AG08396 (cell line): ENCODE measurements at places on chromosomes 12 and 14.

- no peak for DNase-seq
These were observed 70.0 kb downstream of the KIF21A start for GRCh38 chr12:39372929-39373328.

GRCh38 chr14:45290547-45290946 lies 37.5 kb upstream of the MIS18BP1 start:
- no peak for DNase-seq

GRCh38 chr14:58822856-58823255 lies 185.1 kb downstream of the DACT1 start:
- DNase-seq = no peak

- DNase-seq = no peak
These were observed 21.3 kb upstream of the BCDIN3D start for GRCh38 chr12:49863946-49864797.

- no peak for DNase-seq
These were observed 35.3 kb downstream of the PRKD1 start for GRCh38 chr14:29892327-29892726.

- DNase-seq = no peak
These were observed 8.2 kb upstream of the MAX start for GRCh38 chr14:65110525-65110924.

- peak; percentile 19 for DNase-seq
These were observed 19.5 kb upstream of the CERS5 start for GRCh38 chr12:50186681-50187080.

GRCh38 chr12:10068644-10069043 lies 30.1 kb downstream of the CLEC1A start:
- no peak for DNase-seq

DNA sequence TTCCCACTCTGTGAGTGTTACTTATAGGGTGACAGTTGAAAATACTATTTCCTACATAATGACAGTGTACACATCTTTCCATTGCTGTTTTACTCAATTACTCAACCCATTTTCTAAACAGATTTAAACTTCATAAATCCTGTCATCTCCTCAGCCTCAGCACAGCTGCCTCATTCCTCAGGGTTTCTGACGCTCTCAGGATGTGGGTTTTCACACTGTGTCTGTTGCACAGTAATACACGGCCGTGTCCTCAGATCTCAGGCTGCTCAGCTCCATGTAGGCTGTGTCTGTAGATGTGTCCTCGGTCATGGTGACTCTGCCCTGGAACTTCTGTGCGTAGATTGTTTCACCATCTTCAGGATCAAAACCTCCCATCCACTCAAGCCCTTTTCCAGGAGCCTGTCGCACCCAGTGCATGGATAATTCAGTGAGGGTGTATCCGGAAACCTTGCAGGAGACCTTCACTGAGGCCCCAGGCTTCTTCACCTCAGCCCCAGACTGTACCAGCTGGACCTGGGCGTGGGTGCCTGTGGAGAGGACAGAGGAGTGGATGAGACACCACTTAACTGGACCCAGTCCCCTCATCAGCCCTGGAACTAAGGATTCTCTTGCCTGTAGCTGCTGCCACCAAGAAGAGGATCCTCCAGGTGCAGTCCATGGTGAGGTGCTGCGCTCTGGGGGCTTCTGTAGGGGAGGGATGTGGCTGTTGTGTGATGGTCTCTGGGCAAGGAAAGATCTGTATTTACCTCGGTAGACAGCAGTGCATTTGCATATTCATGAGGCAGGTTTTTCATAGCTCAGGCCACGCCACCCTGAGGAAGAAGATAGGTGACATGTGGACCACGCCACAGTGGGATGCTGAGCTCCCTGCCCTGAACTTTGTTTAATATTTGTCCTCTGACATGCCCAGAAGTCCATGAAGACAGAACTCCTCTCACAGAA lies 750.2 kb downstream of the TMEM121 start:
- no peak for DNase-seq

DNA sequence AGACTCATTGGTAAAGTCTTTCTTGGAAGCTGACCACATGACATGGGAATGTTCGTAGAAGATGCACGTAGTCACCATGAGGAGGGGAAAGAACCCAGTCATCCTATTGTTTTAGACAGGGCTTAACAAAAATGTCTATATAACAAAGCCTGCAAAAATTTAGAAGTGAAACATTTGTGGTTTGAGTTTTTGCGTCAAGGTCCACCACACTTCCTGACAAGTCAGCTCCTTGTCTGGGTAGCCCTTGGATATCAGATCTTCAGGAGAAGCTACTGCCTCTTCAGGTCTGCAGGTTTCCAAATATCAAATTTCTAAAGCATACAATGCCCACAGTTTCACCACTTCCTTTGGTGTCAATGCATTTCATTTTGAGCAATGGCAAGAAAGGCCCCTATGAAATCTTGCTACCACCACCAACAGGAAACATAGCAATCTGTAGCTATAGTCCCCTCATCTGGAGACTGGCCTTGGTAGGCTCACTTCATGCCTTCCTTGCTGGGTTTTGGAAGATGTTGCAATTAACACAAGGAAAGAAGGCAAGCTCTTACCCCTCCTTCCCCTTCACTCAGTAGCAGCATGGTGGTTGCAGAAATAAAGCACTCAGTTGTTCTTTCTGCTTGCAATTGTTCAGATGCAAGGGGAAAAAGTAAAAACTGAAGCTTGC lies 235.2 kb downstream of the PCNX1 start:
- DNase-seq = peak; percentile 61

GRCh38 chr14:37848985-37849621 lies 253.7 kb downstream of the TTC6 start:
- DNase-seq = no peak

GRCh38 chr12:52630008-52630500 lies 11.7 kb upstream of the KRT73 start:
- DNase-seq = no peak

DNA sequence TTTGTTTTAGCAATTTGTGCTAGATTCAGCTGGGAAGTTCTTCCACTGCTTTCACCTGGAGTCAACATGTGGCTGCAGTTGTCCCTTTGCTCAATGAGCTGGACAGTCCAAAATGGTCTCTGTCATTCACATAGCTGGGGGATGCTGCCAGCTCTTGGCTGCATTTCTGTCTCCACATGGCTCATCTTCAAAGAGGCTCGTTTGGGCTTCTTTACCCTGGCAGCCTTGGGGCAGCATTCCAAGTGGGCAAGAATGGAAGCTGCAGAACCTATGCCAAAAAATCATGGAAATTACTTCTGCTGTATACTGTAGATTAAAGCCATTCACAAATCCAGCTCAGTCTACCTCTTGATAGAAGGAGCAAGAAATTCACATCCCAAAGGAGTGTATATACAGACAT lies 199.1 kb downstream of the SLC5A8 start:
- DNase-seq = no peak

DNA sequence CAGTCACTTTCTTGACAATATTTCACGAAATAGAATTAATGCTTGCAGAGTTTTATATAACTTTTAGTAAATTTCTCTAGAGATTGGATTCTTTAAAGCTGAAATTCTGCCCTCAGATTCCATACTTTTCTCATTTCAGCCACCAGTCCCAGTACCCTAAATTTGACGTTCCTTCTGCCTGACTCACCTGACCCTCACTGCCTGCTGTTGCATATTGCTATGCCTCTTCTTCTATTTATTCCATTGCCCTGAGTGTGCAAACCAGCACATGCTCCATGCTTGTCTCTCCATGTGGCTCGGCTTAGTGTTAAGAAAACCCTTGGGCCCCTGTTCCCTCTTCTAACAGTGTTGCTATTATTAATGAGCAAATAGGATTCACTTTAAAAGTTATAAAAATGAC lies 533.3 kb downstream of the LRFN5 start:
- no peak for DNase-seq

DNA sequence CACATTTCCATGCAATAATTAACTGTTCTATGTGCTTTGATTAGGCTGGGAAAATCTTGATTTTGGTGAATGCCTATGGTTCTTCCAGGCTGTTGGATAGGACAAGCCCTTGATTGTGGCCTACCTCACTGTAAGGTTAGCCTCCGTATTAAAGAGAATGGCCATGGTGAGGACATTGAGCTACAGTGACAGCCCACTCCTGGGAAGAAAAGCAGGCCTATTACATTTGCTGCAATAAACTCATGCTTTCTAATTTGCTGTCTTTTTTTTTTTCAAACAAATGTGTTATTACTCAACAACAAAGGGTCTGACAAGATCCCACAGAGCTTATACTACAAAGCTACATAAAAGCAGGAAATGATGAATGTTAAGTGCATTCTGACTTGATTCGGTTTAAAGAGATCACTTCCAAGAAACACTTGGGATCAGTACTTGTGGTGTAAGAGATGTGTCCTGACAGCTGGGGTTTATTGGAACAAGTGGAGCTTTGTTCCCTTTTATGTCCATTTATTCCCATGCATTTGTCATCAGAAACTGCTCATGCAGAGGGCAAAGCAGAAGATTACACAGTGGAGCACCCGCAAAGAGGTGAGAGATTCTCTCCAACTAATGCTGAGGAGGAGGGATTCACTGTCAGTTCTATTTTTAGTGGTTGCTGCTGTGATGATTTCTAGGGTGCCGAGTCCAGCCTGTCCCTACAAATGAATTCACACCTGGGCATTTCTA lies 29.1 kb upstream of the KCNK10 start:
- no peak for DNase-seq

GRCh38 chr12:85626001-85626783 lies 210.0 kb downstream of the RASSF9 start:
- peak; percentile 7 for DNase-seq

GRCh38 chr12:116958402-116959197 lies 47.9 kb downstream of the FBXW8 start:
- DNase-seq = no peak

- no peak for DNase-seq
These were observed 33.0 kb downstream of the BHLHE41 start for GRCh38 chr12:26091822-26092221.

GRCh38 chr14:22188318-22188717 lies 400.7 kb downstream of the DAD1 start:
- DNase-seq = no peak

DNA sequence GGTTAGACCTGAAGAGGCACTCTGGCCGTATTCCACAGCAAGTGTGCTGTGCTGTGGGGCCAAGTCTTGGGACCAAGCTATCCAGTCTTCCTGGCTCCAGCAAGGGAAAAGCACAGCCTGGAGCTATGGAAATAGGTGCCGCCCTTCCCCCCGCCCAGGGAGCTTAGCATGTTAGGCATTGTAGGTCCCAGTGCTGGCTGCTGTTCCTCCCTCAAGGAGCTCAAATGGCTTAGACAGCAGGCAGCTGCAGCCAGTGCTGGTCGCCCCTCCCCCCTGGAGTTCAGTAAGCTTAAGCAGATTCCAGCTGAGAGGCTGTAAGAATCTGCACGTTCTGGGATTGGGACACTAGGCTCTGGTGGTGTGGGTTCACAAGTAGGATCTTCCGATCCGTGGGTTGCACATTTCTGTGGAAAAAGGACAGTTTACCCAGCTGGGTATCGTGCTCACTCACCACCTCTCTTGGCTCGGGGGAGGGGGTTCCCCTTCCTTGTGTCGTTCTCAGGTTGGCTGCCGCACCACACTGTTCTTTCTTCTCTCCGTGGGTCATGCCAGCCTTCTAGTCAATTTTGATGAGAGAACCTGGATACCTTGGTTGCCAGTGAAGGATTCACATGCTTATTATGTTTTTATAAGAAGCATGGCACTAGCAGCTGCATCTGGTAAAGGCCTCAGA lies 127.3 kb downstream of the CNTN1 start:
- no peak for DNase-seq

GRCh38 chr12:482061-482460 lies 22.3 kb downstream of the B4GALNT3 start:
- DNase-seq = no peak

- no peak for DNase-seq
These were observed 224.2 kb downstream of the EGLN3 start for GRCh38 chr14:33726685-33727084.

- DNase-seq = no peak
These were observed 9.5 kb upstream of the SP7 start for GRCh38 chr12:53345486-53346188.

DNA sequence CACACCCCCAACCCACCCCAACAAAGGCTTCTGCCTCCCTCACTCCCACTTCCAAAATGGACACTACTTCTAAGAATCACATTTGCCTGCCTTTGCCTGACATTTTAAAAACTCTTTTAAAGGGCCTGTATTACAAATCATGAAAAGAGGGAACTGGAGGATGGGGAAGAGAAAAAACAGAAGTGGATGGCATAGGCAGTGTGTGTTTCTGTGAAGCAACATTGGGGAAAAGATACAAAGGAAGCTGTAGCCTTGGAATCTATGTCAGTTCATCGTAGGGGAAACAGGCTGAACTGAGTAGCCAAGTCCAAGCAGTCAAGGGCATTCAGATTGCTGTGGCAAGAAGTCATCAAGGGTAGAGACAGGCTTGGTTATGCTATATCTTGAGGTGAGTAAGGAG lies 273.9 kb downstream of the BTG1 start:
- DNase-seq = no peak

DNA sequence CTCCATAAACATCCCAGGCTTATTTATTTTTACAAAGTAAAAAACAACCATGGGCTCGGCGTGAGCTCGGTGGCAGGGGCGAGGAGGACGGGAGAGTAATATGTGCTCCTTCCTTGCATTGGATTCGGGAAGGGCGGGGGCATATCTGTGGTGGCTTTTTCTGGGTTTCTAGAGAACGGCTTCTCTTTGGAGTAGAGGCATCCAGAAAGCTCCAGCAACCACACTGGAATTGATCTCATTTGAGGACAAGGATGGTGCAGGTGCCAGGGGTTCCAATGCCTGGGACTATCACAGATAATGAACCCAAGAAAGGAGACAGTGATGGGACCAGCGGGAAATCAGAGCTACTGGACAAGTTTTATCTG lies 18.9 kb downstream of the ADGRD1 start:
- DNase-seq = no peak

DNA sequence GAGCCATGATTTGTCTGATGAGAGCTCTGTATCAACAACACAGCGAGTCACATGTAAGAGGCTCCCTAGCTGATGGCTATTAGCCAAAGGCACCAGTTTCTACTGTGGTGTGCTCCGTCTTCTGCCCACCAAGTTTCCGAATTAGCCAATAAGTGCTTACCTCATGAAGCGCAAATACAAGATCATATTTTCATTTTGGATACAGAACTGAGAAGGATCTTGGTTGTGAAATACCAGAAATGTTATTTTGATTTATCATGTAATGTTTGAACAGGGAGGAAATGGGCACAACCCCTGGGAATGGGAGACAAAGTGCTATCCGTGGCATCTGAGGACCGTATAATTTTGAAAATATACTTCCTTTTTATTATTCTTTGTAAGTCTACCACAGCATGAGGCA lies 234.3 kb downstream of the DACT1 start:
- DNase-seq = no peak

- DNase-seq = no peak
These were observed 6.4 kb upstream of the SLC25A3 start for GRCh38 chr12:98587084-98587483.

GRCh38 chr12:131210506-131211339 lies 257.0 kb downstream of the ADGRD1 start:
- DNase-seq = no peak

DNA sequence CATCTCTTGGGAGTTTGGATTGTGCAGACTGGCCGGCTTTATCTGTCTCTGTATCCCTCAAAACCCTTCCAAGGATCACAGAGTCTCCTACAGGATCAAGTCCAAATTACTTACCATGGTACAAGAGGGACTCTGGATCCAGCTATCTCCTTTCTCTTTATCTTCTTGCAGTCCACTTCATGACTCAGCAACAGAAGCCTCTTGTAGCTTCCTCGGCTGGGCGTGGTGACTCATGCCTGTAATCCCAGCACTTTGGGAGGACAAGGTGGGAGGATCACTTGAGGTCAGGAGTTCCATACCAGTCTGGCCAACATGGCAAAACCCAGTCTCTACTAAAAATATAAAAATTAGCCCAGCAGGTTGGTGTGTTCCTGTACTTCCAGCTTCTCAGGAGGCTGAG lies 189.7 kb downstream of the BCAT1 start:
- no peak for DNase-seq

GRCh38 chr14:91912035-91912434 lies 35.5 kb downstream of the FBLN5 start:
- no peak for DNase-seq
